Fibroblast of skin of left biceps (primary cell): ENCODE measurements at places on chromosomes 16 and 17.

GRCh38 chr16:23729503-23730424, 16.7 kb upstream of the ERN2 start:
- DNase-seq, result no peak

DNA sequence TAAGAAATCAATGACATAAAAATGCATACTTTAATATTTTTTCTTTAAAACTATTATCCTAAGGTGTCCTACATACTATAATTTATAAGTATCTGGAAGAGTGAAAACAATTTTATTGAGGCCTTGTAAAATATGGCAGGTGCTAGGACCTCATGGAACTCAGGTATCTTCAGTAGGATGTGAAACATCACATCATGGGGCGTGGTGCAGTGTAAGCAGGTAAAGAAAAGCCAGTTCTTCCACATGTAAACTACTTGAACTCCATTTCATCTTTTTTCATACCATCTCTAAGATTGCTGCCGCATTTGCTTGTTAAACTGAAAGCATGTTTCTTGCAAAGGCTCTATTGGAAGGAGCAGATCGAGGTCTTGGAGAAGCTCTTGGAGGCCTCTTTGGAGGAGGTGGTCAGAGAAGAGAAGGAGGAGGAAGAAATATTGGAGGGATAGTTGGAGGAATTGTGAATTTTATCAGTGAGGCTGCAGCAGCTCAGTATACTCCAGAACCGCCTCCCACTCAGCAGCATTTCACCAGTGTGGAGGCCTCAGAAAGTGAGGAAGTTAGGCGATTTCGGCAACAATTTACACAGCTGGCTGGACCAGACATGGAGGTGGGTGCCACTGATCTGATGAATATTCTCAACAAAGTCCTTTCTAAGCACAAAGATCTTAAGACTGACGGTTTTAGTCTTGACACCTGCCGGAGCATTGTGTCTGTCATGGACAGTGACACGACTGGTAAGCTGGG, at the start of gene CAPNS2:
CAPNS2 (plus strand) TSS at position 253 of the 744 bp plus-strand sequence; CDS start at position 326, 73 bp downstream.
- DNase-seq, result no peak

DNA sequence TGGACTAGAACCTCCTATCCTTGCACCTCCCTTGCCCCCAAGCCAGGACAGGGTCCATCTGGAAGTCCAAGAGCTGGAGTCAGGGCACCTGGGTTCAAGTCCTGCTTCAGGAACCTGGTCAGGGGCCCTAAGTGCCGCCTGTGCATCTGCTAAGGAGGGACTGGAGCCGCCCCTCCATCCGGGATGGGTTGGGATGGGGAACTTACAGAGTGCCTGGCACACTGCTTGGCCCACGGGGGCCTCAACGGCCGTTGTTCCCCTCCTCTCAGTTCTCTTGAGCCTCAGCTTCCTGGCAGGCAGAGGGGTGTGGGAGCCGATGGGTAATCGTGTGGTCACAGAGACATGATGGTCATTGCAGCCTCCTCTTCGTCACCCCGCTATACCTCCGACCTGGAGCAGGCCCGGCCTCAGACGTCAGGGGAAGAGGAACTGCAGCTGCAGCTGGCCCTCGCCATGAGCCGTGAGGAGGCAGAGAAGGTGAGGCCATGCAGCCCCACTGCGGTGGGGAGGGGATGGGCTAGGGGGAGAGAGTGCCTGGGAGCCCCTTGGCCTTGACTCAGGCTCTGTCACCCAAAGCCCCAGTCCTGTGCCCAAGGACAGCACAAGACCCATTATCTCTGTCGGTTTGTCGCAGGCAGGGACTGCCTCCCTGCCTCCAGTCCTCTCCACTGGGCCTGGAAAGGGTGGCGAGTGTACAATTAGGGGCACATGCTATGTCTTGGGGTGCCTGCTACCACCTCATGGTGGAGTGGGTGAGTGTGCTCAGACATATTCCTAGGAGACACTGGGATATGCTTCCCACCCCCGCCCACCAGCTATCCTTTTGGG, 5.4 kb downstream of the EPN3 start:
- DNase-seq, result no peak

- no peak for DNase-seq
Measured at GRCh38 chr17:82302991-82303943, 14.1 kb downstream of the CD7 start.

DNA sequence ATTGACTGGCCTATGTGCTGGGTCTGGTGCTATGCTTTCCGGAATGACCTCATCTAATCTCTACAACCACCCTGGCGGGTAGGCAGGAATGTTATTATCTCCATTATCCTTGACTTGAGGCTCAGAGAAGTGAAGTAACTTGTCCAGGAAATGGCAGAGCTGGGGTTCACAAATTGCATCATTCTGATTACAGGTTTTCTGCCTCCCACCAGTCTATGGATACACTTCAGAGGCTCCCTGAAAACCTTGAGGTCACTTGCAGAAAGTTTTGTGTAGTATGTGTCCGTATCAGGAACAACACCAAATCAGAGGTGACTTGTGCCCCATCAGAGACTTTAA, 19.1 kb downstream of the NOD2 start:
- DNase-seq, result no peak

- DNase-seq, result no peak
Measured at GRCh38 chr16:53482123-53482522, 20.9 kb downstream of the AKTIP start.

- DNase-seq, result no peak
Measured at GRCh38 chr17:7111784-7112509, 2.7 kb downstream of the ASGR2 start.

DNA sequence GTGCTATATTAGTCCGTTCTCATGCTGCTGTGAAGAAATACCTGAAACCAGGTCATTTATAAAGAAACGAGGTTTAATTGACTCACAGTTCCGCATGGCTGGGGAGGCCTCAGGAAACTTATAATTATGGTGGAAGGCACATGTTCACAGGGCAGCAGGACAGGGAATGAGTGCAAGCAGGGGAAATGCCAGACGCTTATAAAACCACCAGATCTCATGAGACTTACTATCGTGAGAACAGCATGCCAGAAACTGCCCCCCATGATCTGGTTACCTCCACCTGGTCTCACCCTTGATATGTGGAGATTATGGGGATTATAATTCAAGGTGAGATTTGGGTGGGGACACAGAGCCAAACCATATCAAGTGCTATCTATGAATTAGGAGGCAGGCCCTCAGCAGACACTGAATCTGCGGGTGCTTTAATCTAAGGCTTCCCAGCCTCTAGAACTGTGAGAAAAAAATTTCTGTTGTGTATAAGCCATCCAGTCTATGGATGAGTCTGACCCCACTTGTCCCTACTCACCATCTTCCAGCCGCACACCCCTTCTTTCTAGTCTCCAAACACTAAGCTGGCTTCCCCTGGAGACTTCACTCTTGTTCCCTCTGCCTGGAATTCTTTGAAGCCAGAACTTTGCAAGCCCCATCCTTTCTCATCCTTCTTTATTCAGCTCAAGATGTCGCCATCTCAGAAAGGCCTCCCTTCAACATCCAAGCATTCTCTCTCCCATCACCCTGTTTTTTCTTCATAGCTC, 772 bp upstream of the NUP93 start:
- no peak for DNase-seq

DNA sequence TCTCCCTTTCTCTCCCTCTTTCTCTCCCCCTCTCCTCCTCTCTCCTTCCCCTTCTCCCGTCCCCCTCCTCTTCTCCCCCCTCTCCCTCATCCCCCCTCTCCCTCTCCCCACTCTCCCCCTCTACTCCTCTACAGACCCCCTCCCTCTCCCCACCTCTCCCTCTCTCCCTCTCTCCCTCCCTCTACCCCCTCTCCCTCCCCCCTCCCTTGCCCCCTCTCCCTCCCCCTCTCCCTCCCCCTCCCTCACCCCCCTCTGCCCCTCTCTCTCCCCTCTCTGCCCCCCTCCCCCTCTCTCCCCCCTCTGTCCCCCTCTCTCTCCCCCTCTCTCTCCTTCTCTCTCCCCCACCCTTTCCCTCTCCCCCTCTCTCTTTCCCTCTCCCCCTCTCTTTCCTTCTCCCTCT, 352.9 kb downstream of the UTP18 start:
- DNase-seq, result no peak

GRCh38 chr17:68033636-68034451, 1.7 kb upstream of the KPNA2 start:
- DNase-seq, result no peak

DNA sequence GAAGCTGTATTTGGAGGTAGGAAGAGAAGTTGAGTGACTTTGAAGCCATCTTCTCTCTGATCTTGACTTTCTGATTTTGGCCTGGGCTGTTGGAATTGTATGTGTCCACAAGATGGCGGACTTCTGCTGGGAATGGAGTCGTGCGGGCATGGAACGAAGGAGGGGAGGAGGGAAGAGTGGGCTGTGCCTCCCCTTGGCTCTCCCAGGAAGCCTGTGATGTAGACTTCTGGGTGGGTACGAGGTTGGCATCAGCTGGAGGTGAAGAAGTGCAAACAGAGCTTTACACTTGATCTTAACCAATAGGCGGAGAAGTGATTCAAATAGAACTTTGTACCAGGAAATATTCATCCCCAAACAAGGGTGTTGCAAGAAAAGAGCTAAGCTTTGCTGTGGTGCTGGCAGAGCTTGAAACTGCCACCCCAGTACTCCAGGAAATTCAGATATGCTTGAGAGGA, 7.4 kb upstream of the TMEM220 start:
- peak; percentile 7 for DNase-seq

DNA sequence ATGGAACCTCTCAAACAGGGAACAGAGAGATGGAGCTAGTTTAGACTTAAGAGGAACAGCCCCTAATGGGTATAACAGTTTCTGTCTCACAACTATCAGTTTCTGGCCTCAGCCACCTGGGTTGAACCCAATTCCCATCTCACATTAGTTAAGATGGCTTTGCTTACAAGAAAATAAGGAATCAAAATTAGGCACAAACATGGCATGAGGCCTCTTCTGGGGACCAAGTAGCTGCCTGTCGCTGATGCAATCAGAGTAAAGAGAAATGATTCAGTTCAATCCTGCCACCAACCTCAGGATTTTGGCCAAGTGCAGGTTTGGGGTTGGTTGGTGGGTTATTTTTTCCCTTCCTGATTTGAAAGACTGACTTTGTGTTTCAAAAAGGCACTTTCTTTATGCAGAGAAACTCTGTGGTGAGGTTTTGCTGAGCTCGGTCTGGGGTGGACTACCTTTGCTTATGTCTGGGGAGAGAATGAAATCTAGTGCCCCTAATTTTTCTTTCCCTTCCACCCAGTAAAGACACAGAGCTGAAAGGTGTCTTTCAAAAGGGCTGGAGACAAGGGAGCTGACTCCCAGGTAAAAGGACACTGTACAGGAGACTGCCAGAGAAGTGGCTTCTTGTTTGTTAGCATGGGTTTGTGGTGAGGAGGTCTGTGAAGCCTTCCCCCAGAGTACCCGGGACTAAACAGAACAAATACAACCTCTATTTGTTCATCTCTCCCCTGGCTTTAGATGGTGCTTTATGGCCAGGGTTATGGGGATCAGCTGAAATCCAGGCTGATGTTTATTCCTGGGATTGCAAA, 44.8 kb upstream of the NFAT5 start:
- DNase-seq, result no peak

DNA sequence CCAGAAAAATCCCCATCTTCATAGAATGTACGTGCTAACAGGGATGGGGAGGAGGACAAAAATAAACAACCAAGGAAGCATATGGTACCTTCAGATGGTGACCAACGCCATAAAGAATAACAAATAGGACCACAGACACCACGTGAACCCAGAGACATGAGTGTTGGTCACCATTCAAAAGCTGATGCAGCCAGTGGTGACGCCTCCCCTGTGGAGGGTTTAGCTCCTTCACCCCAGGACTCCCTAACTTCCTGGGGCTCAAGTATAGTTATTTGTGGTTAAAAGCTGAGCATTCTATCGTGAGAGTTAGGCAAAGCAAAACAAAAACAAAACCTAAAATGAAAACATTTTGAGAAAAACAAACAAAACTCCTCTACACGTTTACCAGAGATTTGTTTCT, 184.7 kb downstream of the SOX9 start:
- DNase-seq, result no peak

GRCh38 chr17:17044846-17045561, 2.7 kb downstream of the MPRIP start:
- DNase-seq, result peak; percentile 60

- DNase-seq, result no peak
Measured at GRCh38 chr17:5226940-5227878, 7.5 kb downstream of the SCIMP start.

DNA sequence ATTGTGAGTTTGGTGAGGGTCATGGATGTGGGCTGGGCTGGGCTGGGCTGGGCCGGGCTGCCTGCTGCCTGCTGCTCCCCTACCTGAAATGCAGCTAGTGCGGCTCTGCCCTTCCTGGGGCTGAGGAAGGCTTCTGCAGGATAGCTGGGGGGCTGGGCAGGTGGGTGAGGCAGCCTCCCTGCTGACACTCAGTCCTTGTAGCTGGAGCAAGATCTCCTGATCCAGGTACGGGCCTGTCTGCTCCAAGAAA, 4.7 kb downstream of the RPL13 start:
- no peak for DNase-seq

GRCh38 chr17:82848022-82848592, 8.3 kb upstream of the ZNF750 start:
- DNase-seq, result peak; percentile 48

DNA sequence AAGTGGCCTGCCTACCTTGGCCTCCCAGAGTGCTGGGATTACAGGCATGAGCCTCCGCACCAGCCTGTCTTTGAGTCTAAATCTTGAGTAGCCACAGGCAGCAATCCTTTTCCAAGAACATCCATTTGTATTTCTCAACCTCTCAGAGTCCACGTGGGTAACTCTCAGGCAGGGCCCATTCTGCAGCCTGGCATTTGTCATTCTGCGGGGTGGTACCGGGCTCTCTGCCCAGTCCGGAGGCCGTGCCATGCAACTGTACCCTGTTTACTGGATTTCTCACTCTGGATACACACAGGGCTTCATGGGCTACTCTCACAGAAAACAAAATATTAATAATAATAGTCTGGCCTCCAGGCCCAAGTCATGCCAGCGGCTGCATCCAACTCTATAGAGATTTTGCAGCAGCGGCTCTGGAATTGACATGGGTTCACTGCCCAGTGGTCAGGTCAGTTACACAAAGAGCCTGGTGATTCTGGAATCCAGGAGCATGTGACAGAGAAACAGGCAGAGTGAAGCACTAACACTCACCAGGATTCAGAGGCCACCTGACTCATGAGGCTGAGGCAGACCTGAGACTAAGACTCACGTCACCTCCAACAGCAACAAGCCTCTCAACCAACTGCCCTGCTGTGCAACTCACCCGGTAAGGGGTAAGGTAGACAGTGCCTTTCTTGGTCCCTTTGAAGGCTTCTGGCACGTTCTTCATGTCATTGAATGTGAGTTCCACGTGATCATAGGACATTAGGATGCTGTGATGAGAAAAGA, 4.0 kb downstream of the WBP2 start:
- no peak for DNase-seq

DNA sequence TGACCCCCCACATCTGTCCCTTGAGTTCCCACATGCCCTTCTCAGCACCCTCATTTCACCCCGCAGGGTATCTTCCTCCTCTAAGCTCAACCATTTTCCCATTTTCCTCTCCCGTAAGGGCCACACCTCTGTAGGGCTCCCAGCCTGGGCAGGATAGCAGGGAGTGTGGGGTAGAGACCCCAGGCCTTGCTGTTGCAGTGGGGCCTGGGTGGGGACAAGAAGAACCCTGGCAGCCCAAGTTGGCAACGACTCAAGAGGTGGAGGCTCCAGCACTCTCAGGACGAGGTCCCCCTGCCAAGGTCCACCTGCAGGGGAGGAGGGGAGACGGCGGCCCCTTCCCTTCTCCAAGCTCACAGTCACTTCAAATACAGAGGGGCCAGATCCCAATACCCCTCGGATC, 2.0 kb upstream of the TMEM92 start:
- no peak for DNase-seq

GRCh38 chr16:12157517-12158093, 181.1 kb downstream of the SNX29 start:
- no peak for DNase-seq

- no peak for DNase-seq
Measured at GRCh38 chr17:37742116-37742761, 2.6 kb downstream of the HNF1B start.

GRCh38 chr17:40437095-40437732, 6.0 kb upstream of the IGFBP4 start:
- DNase-seq, result no peak
